ENCODE measurements at places on chromosomes 11 and 22.

- DNase-seq: no peak
Observed at GRCh38 chr11:36249246-36249645, 40.0 kb downstream of the COMMD9 start.

GRCh38 chr11:84969103-84969502 is 658.0 kb downstream of the DLG2 start:
- DNase-seq: no peak

GRCh38 chr22:16970446-16970845 is 37.6 kb downstream of the GAB4 start:
- DNase-seq: no peak

- DNase-seq: no peak
Observed at GRCh38 chr11:16211407-16211806, 144.9 kb downstream of the SOX6 start.

- DNase-seq: no peak
Observed at GRCh38 chr11:114124601-114125144, 65.2 kb downstream of the ZBTB16 start.

GRCh38 chr11:4539603-4540219 is 5.3 kb upstream of the OR52M1 start:
- DNase-seq: peak; percentile 28

DNA sequence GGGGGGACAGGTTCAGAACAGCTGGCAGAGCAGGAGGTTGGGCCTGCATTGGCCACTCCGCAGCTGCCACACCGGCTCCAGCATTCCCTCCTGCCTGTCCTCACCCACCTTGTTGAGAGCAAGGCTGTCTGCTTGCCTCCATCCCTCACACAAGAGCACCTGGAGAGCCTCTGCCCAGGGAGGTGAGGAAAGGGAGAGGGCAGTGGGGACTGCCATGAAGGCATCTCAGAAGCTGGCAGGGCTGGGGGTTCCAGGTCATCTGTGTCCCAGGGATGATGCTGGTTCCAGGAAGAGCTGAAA is 27.1 kb downstream of the RSPH14 start:
- DNase-seq: no peak

DNA sequence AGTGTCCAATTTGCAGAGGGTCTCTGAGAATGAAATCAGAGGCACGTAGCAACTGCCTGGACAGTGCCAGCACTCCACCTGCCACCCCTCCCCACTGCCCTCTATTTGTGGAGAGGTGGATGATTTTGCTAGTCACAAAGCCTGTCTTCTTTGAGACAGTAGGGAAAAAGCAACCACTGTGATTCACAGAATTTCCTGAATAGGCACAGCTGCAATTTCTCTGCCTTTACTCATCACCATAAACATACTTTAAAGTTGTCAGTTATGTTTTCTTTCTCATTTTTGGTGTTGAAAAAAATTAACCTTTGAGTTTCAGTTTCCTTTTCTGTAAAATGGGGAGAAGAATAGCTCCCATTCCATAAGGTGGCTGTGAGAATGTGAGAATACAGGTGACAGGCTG is 134.3 kb downstream of the TEAD1 start:
- DNase-seq: no peak

DNA sequence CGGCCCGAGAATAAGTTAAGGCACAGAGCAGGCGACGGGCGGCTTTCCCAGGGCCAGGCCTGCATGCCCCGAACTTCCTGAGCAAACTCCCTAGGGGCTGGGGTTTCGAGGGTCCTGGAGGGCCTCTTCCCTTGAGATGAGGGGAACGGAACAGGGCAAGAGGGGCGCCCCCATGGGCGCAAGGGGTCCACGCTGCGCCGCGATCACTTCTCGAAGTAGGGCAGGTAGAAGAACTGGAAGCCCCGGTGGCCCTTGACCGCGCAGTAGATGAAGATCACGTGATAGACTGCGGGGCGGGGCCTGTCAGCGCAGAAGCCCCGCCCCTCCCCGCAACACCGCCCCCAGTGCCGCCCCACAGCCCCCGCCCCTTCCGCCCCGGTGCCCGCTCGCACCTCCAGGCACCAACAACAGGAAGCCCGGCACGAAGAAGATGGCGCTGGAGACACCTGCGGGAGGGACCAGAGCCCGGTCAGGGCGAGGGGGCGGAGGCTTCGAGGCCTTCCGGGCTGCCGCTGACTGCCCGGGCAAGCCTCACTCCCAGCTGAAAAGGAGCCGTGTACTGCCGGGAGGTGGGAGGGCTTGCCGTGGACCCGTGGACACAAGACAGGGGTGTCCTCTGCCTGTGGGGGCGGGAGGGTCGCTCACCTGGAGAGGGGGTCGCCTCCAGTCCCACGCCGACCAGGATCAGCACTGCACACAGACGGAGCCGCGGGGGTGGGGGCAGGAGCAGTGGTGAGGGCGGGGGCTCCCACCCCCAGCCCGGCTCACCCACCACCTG is 4.5 kb downstream of the TMEM134 start:
- peak; percentile 87 for DNase-seq

DNA sequence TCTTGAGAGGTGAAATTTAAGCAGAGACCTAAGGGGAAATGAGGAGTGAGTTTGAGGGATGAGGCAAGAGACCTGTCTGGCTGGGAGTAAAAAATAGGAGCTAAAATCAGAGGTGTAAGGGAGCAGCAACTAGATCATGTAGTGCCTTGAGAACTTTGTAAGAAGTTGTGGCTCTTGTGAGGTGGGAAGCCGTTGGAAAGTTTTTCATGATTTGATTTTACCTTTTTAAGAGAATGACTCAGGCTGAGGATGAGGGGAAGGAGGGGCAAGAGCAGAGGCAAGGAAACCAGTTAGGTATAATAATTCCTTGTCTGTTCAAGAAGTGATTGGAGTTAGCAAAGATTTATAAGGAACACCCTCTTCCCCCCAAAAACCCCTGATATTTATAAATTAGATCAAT is 25.8 kb downstream of the QSER1 start:
- DNase-seq: no peak

DNA sequence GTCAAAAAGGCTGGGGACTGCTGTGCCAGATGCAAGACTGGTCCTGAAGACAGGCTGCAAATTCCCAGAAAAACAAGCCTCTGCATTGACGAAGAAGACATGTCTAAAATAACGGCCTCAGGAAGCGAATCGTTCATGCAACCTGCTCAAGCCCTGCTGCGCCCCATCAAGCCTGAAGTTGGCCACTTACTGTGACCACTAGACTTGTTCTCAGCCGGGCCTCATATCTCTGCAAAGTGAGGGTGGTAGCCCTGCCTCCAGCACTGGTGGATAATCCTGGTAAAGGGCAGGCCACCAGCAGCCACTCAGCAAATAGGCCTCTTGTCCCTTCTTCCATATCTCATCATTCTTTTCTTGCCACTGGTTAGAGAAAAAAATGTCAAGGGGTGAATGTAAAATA is 11.8 kb downstream of the LTO1 start:
- DNase-seq: no peak

- DNase-seq: no peak
Observed at GRCh38 chr11:73413256-73413655, 37.1 kb downstream of the RELT start.

GRCh38 chr11:93063086-93063485 is 93.6 kb downstream of the MTNR1B start:
- DNase-seq: no peak

DNA sequence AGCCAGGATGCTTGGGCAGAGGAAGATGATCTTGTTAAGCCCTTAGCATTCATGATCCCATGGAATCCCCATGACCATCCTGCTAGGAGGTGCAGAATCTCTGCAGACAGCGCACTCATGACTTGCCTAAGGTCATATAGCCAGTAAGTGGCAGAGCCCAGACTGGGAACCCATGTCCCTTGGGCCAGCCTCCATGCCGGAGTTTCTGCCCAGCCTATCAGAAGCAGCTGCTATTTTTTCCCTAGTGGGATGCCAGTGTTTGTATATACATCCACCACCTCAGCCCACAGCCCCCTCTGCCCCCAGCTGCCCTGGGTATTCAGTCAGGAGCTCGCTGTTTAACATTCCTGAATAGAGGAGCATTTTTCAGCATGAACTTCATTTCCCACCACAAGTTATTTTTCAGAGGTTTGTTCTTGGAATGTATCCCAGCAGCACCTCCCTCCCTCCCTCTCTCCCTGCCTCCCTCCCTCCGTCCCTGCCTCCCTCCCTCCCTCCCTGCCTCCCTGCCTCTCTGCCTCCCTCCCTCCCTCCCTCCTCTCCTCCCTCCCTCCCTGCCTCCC is 34.4 kb upstream of the SUSD2 start:
- peak; percentile 13 for DNase-seq
